NCI-H1417 treated with DMSO at 0.1 percent for 48 hours (cell line): ENCODE measurements at places on chromosomes 11 and 22.

- no peak for DNase-seq
Observed at GRCh38 chr11:57427727-57428082, 784 bp upstream of the SLC43A3 start.

DNA sequence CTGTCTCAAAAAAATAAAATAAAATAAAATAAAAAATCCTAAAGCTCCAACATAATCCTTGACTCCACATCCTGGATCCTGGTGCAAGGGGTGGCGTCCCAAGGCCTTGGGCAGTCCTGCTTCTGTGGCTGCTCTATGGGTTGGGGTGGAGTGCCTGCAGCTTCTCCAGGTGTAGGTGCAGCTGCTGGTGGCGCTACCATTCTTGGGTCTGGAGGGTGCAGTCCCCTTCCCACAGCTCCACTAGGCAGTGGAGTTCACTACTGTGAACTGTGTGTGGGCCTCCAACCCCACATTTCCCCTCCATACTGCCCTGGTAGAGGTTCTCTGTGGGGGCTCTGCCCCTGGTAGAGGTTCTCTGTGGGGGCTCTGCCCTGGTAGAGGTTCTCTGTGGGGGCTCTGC is 6.9 kb upstream of the TBC1D22A start:
- DNase-seq, result no peak

DNA sequence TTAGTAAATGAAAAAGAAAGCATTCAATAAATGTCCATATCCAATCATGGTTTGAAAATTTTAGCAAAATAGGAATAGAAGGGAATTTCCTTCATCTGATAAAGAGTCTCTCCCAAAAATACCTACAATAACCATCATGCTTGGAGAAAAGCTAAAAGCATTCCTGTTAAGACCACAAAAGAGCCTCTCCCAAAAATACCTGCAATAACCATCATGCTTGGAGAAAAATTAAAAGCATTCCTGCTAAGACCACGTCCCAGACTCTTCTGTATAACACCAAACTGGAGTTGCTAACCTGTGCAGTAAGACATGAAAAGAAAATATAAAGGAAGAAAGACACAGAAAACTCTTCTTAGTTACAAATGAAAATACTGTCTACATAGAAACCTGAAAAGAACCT is 69.4 kb downstream of the LINC01488 start:
- no peak for DNase-seq

DNA sequence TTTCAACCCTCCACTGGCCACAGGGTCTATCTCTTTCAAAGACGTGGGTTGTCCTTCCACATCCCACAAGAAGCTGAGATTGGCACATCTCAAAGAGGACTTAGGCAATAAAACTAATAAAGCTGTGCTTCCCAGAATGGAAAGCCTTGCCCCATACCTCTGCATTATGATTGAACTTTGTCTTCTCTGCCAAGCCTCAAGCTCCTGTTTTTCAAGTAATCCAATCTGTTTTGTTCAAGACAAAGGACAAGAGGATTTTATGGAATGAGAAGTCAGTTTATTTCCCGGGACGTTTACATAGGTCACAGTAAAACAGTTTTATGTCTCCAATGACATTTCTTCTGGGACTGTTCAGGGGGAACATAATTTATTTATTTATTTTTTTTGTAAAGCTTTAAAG is 108.4 kb downstream of the GALNT18 start:
- DNase-seq, result no peak
